ENCODE measurements at places on chromosomes 6 and 20. TPM values are rescaled to one million over a fixed set of nuclear protein-coding genes. Genes with fewer than 3 reads are reported as not detected.

MUC22 gene
- not detected for total RNA-seq

B3GALT4 gene
- total RNA-seq = 3.2 TPM

GGTLC1 gene
- total RNA-seq = not detected

PLEKHG1 gene
- 7.0 TPM for total RNA-seq

SLC17A2 gene
- total RNA-seq = not detected

ABHD12 gene
- total RNA-seq = 24.8 TPM

HLA-DPB1 gene
- 10.4 TPM for total RNA-seq

C20orf144 gene
- 0.32 TPM for total RNA-seq

ELMO2 gene
- total RNA-seq = 56.5 TPM

KIF16B gene
- total RNA-seq = 3.2 TPM

C6orf163 gene
- total RNA-seq = 0.95 TPM

TAF8 gene
- total RNA-seq = 42.9 TPM

MOCS1 gene
- total RNA-seq = 1.4 TPM

CST7 gene
- 163 TPM for total RNA-seq

RAMACL gene
- total RNA-seq = 0.59 TPM

PACRG gene
- total RNA-seq = not detected

SPAG4 gene
- 4.7 TPM for total RNA-seq

HLA-DPA1 gene
- 46.9 TPM for total RNA-seq

VSX1 gene
- not detected for total RNA-seq

SYNE1 gene
- 24.4 TPM for total RNA-seq

TSBP1 gene
- not detected for total RNA-seq

SAYSD1 gene
- total RNA-seq = 8.7 TPM

HSF2 gene
- 14.9 TPM for total RNA-seq

NNAT gene
- total RNA-seq = 0.32 TPM

FAM209B gene
- 0.48 TPM for total RNA-seq

PPP1R14C gene
- 1.1 TPM for total RNA-seq

PRR18 gene
- total RNA-seq = 0.15 TPM

MATN4 gene
- 0.32 TPM for total RNA-seq

PKIB gene
- total RNA-seq = not detected

SUMO4 gene
- 3.0 TPM for total RNA-seq

CTNNBL1 gene
- total RNA-seq = 97.8 TPM

VSTM2L gene
- total RNA-seq = not detected

All from activated CD8-positive, alpha-beta memory T cell treated with anti-CD3 and anti-CD28 coated beads for 36 hours (primary cell).